ENCODE measurements at places on chromosomes 7 and 10.
A peak's percentile ranks its signal among the peaks of the same experiment; 100 is the strongest.

- no peak for DNase-seq
These were observed 107.2 kb upstream of the TCF7L2 start for GRCh38 chr10:112842832-112843360.

- DNase-seq = no peak
These were observed 20.2 kb upstream of the FOXK1 start for GRCh38 chr7:4661871-4662270.

DNA sequence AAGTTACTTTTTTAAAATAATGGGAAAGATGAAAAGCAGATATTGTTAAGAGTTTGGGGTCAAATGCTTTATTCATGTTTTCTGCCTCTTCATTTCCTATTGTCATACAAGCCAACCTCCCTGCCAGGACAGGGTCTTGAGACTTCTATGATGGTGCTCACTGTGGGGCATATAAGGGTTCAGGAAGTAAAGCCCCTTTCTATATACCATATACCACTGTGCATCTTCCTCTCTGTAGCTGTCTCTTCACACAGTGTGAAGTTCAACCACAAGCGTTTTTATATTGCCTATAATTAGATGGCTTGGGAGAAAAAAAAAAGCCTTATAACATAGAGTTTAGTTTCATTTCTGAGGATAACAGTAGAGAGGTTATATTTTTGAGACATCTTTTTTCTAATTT, 389.8 kb upstream of the SORCS1 start:
- no peak for DNase-seq

GRCh38 chr7:71334541-71334940, 202.6 kb downstream of the GALNT17 start:
- no peak for DNase-seq

DNA sequence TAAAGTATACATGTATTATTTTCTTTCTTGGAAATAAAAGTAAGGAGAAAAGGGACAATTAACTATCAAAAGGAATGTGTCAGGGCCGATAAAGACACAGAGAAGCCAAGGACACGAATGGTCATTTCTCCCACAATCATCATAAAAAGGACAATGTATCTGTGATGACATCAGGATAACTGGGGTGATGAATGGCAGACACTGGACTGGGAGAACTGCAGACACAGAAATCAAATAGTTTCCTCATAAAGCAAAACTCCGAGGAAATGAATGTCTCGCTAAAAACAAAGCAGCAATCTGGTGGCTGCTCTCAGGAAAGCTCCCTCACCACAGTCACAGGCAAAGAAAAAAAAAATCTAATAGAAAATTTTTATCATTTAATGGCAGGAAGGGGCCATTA, 69.3 kb upstream of the NPY start:
- no peak for DNase-seq

GRCh38 chr10:15433850-15434537, 62.9 kb upstream of the FAM171A1 start:
- DNase-seq = no peak

- DNase-seq = peak; percentile 30
These were observed 74.6 kb downstream of the WDFY4 start for GRCh38 chr10:48759113-48759901.

- no peak for DNase-seq
These were observed 31.3 kb upstream of the CD36 start for GRCh38 chr7:80607136-80607535.
